ENCODE measurements at places on chromosomes 4 and X.

GRCh38 chrX:53583571-53583970 lies 102.9 kb downstream of the HUWE1 start:
- no peak for DNase-seq
- no peaks in the 10 kb centered on the region for H3K27me3 ChIP-seq
- no peak overlapping the region for H3K27ac ChIP-seq
- H3K36me3 ChIP-seq: peaks cover 14% of the 10 kb centered on the region

- H3K4me1 ChIP-seq: no peaks in the 10 kb centered on the region
- H3K27ac ChIP-seq: no peak overlapping the region
- no peaks in the 10 kb centered on the region for H3K36me3 ChIP-seq
- peak; percentile 26 for DNase-seq
- no peaks in the 10 kb centered on the region for H3K27me3 ChIP-seq
Measured at GRCh38 chr4:112321776-112322684, 24.9 kb downstream of the ALPK1 start.

DNA sequence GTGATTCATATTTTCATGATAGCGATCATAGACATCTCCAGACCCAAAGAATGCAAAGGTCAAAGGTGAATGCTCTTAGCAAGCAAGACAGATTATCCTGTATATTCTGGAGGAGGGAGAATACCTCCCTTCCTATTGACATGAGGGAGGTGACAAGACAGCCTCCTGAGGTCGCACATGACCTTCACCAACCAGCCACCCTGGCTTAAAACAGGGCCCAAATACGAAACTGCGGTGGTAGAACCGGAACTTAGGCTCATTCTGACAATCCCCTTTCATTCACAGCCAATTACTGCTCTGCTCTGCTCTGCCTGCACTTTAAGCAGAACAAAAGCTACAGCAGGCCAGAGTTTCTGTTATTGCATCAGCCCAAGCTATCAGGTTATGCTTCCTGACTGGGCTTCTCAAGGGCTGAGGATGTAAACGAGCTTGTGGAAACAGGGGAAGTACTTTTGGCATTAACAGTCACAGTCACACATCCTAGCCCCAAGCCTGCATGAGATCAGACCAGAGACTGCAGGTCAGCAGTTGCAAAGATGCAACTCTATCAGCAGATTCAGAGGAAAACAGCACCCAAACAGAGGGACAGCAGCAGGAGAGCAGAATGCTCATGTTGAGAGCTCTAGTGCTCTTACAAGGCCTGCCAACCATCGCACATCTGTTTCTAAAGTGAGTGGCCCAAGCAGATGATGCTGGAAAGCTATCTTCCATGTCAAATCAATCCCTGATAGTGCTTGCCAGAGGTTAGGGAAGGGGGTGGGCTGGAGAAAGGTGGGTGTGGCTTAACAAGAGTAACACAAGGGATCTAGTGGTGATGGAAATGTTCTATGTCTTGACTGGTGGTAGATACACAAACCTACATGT lies 51.3 kb upstream of the MAP3K15 start:
- H3K36me3 ChIP-seq: peaks cover 3% of the 10 kb centered on the region
- no peak for DNase-seq
- H3K27me3 ChIP-seq: no peaks in the 10 kb centered on the region
- no peak overlapping the region for H3K27ac ChIP-seq
- no peaks in the 10 kb centered on the region for H3K4me1 ChIP-seq

DNA sequence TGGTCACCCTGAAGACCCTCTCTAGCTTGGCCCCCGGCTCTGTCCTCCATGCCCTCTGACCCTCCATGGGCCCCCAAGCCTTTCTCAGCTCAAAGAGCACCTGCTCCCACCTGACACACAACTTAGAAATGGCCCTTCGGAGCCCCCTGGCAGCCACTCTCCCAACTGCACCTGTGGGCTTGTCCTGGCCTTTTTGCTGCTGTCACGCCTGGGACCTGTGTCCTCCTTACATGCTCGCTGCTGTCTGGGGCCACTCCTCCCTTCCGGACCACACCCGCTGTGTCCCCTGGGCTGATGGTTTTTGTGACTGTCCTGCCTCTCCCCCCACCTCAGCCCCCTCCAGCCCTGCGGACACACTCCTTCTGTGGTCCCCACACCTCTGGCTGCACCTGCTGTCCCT lies 106.2 kb upstream of the AFAP1 start:
- no peaks in the 10 kb centered on the region for H3K4me1 ChIP-seq
- H3K36me3 ChIP-seq: no peaks in the 10 kb centered on the region
- H3K27me3 ChIP-seq: peaks cover 7% of the 10 kb centered on the region

- no peaks in the 10 kb centered on the region for H3K27me3 ChIP-seq
- no peaks in the 10 kb centered on the region for H3K4me1 ChIP-seq
- no peaks in the 10 kb centered on the region for H3K36me3 ChIP-seq
Measured at GRCh38 chr4:147247579-147247978, 233.3 kb upstream of the EDNRA start.

Data from keratinocyte (primary cell).